Large intestine (tissue), 12 donors: ENCODE measurements at places on chromosomes 7 and 10.

- no peak for DNase-seq
Observed at GRCh38 chr7:118863966-118864365, 639.5 kb downstream of the ANKRD7 start.

DNA sequence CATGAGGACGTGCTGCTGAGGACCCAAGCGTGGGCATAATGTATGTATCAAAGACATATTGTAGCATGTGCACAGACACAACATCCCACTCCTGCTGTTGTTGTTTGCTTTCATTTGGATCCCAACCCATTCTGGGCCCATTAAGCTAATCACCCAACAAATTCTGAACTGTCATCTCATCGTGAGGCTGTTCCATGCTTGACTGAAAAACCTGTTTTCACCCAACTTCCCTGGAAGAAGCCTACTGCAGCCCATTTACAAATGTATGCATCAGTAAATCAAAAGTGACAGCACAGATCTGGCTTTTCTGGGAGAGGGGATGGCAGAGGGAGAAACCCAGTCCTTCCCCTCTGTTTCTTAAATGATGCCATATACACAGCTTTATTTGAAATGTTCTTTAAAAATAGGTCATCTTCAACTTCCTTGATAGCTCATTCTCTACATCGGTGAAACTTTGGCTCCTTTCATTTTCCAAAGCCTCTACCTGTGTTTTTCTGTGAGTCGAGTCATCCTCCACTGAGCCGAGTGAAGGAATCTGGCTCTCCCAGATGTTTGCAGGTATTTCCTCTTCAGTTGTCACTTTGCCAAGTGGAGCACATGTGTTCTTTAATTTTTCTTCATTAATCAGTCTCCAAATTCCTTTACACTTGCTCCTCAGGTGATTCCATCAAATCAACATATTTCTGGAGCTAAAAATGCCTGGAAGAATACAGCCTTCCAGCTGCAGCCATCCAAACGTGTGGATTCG, 151.8 kb downstream of the CHN2 start:
- no peak for DNase-seq

DNA sequence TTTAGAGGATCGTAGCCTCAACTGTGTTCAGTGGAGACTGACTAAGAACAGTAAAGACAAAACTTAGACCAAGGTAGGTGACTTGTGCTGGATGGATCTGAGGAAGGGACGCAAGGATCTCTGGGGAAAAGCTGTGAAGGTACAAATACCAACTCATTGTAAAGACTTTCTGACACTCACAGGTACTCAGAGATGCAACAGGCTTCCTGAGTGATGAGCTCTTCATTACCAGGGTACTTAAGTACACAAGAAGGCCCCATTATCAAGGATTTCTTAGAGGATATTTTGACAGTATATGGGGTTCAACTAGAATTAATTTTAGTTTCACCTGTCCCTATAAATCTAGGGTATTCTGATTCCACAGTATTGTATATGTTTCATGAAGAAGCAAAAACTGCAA, 440.7 kb downstream of the PLXDC2 start:
- no peak for DNase-seq

- DNase-seq = no peak
Observed at GRCh38 chr7:156842740-156843140, 50.2 kb downstream of the LMBR1 start.

GRCh38 chr7:12674861-12675260, 12.6 kb upstream of the ARL4A start:
- peak; percentile 45 for DNase-seq

DNA sequence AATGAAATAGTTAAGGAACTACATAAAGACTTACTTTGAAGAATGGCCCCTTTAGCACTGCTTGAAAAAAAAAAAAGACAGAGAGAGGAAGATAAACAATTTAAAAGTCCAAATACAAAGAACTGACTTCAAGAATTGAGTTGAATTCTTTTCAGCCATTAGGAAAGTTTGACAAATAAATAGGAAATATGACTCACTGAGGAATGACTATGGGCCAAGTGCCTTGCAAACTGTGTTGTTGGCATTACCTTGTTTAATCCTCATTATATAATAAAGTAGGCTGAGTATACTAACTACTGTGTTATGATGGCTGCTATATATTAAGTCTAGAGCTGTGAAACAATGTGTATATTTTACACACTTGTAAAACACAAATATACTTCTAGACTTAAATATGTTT, 151.1 kb downstream of the ELMO1 start:
- no peak for DNase-seq

DNA sequence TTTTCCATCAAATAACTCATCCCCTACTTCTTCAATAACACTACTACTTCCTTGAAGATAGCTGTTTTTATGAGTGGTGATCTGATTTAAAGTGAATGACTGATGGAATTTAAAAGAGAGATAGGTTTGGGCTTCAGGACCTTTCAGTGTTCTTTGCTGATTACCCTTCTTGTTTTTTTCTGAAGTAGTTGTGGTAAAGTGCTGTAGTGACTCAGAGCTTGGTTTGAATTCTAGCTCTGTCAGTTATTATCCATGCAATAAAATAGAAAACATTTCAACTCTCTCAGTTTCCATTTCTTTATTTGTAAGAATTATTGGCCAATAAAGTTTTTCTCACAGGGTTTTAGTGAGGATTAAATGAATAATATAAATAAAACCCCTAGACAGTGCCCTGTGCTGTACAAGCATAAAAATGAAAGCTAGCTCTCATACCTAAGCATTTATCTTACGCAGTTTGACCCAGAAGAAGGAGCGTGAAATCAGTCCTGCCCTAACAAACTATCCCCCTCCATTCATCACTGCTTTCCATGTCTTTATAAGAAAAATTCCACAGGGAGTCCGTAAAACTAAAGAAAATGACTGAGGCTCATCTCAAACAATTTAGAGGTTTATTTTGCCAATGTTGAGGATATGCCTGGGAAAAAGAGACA, 25.1 kb upstream of the AKAP9 start:
- no peak for DNase-seq

GRCh38 chr10:48520594-48520993, 84.3 kb downstream of the ARHGAP22 start:
- DNase-seq = no peak

GRCh38 chr10:78215645-78216044, 182.0 kb downstream of the RPS24 start:
- DNase-seq = peak; percentile 68

GRCh38 chr7:55063633-55064032, 44.8 kb downstream of the EGFR start:
- DNase-seq = no peak

- no peak for DNase-seq
Observed at GRCh38 chr10:108424656-108425055, 1260.2 kb upstream of the SORCS1 start.

GRCh38 chr10:29407280-29407858, 118.5 kb downstream of the LYZL1 start:
- DNase-seq = no peak

- peak; percentile 90 for DNase-seq
Observed at GRCh38 chr10:119120413-119120867, 16.5 kb downstream of the DENND10 start.

DNA sequence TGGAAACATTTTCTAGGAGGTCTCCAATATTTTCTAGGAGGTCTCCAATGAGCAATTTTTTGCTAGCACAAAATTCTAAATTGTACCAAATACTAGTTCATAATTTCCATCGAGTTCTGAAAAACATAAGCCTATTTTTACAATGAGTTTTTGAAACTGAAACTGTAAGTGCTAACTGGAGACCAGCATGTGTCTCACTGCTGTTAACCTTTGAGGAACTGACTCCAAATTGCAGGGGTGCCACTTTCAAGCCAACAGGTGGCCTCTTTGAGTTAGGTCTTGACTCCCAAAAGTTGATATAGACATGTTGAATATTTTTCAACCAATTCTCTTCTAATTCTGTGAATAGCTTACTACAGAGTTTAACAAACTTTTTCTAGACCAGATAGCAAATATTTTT, 58.8 kb downstream of the CAV1 start:
- peak; percentile 25 for DNase-seq

DNA sequence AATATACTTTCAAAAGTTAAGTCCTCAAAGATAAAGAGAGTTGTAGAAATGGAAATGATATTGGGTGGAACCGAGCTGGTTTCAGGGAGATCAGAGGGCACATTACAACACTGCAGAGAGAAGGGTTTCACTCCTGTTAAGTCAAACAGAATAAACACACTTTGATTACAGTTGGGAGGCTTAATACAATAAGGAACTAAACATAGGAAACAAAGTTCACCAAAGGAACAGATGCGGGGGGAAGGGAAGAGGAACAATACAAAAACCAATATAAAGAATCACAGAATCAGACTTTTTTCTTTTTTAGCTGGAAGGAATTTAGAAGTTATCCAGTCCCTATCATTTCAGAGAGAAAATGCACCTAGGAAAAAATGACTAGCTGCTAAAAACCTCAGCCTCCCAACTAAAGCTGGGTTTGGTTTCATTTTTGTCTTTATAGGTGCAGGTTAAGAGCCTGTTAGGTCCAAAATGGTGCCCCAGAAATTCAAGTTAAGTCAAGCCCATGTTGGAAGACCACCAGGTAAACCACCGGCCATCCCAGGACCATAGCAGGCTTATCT, 81.9 kb downstream of the DNMBP start:
- DNase-seq = peak; percentile 73

DNA sequence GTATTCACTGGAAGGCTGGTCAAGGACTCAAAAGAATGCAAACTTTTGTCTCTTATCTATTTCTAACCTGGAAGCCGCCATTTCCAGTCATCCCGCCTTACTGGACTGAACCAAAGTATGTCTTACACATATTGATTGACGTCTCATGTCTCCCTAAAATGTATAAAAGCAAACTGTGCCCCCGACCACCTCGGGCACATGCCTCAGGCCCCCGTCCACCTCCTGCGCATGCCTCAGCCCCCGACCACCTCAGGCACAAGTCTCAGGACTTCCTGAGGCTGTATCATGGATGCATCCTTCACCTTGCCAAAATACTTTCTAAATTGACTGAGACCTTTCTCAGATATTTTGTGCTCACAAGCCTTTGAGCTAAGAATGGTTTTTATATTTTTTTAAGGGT, 148.6 kb downstream of the PTPRN2 start:
- no peak for DNase-seq

DNA sequence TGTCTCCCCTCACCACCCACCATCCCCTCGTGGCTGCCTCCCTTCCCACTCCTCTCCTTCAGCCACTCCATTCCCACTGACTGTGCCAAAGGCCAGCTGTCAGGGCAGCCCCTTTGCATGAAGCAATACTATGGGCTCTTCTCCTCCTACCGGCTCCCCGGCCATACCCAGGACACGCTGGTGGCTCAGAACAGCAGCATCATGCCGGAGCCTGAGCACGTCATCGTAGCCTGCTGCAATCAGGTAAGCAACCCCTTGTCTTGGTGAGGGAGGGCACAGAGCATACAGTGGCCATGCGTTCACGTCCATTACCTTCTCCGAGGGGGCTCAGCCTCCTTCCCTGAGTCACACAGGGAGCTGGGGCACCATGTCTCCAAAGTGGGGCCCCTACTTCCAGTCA, 11.6 kb downstream of the CHAT start:
- no peak for DNase-seq

GRCh38 chr7:15464667-15465121, 97.1 kb downstream of the AGMO start:
- DNase-seq = peak; percentile 8

DNA sequence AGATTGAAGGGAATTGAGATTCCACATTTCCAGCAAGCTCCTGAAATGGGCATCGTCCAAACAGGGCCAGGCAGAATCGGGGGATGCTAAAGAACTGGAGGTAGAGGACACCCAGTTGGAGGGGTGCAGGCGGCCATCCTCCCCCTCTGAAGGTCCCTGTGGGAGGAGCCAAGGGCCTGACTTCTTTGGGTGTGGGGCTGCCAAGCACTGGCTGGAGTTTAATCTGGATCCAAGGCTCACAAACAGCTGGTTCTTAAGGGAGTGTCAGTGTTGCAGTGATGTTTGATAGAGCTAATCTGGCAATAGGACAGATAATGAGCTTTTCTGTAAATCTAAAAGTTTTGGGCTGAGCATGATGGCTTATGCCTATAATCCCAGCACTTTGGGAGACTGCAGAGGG, 20.8 kb downstream of the TSPAN14 start:
- DNase-seq = no peak

GRCh38 chr10:132960071-132960472, 17.7 kb upstream of the CFAP46 start:
- DNase-seq = no peak

DNA sequence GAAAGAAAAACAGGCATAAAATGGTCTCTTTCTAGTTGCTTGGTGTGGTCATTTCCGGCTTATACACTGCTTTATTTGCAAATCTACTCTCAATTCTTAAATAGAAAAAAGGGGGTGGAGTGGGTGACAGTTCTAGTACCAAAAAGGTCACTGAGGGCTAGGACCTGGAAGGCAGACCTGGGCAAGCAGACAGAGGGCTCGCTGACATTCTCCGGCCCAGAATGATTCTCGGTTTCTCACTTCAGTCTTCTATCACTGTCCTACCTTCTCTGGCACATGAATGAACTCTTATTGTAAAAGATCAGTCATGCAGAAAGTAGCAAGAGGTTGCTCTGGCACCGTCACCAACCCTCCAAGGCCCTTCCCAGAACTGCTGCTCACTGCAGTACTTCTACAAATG, 54.0 kb downstream of the MALSU1 start:
- no peak for DNase-seq

DNA sequence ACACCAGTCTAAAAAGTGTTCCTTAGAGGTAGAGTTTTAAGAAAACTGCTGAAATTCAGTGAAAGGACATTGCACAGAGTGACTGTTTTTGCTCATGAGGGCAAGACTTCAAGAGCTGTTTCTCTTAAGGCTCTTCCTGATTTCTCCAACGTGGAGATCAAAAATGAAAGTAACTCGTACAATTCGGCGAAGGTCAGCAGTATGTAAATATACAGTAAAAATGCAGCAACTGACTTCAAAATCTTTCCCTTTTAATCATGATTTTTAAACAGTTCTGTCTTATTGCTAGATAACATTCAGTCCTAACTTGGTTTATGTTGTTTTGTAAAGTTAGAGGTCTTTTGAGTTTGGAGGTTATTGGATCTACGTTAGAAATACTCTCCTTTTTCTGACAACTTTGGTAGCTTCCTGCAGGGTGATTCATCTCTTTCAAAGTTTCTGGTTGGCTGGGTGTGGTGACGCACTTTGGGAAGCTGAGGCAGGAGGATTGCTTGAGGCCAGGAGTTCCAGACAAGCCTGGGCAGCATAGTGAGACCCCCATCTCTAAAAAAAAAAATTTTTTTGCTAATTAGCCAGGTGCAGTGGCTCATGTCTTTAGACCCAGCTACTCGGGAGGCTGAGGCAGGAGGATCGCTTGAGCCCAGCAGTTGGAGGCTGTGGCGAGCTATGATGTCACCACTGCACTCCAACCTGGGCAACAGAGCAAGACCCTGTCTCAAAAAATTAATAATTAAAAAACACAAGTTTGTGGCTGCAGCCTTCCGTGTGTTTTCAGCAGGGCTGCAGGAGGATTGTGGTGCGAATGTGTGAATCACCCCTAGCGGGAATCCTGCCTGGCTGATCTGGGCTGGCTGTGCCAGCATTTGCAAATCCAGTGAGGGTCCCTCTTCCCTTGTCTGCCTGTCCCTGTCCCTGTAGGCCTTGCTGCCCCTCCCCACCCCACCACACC, 29.2 kb upstream of the AP5Z1 start:
- DNase-seq = no peak

DNA sequence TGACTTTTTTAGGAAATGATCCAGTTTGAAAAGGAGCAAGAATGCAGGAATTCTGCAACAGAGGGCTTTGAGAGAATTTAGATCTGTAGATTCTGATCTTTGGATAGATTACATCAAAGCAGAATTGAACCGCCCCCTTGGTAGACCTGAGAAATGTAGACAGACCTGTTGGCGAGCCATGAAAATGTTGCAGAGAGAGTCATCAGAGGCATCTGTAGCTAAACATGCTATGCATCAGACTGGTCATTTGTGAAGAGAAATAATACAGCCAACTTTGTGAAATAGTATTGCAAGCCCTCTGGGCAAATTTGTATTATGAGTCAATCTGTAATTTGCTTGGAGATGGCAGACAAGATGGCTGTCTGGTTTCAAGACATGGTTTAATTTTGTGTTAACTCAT, 4.3 kb upstream of the C1GALT1 start:
- DNase-seq = no peak
